ENCODE measurements at places on chromosomes 3 and 15.
A peak's percentile ranks its signal among the peaks of the same experiment; 100 is the strongest.

DNA sequence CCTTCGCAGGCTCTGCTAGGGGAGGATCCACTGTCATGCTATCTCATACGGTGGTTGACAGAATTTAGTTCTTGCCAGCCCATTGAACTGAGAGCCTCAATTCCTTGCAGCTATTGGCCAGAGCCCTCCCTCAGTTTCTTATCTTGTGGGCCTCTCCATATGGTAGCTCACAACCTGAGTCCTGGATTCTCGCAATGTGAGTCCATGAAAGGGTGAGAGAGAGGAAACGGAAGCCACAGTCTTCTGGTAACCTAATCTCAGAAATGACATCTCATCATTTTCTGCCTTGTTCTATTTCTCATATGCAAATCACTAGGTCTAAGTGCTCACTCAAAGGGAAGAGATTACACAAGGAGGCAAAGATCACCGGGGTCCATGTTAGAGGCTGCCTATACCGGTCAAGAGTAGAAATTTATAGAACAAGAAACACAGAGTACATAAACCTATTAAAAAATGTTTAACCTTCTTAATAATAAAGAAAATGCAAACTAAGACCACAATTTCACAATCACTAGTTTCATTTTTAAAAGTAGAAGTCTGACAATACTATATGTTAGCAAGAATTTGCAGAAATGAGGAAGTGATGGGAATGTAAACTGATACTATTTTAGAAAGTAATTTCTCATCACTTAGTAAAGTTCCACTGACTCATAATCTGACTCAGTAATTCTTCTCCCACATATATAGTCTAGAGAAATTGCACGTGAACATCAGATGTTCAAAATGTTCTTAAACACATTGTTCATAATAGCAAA lies 378.4 kb upstream of the AGTR1 start:
- DNase-seq = peak; percentile 68

DNA sequence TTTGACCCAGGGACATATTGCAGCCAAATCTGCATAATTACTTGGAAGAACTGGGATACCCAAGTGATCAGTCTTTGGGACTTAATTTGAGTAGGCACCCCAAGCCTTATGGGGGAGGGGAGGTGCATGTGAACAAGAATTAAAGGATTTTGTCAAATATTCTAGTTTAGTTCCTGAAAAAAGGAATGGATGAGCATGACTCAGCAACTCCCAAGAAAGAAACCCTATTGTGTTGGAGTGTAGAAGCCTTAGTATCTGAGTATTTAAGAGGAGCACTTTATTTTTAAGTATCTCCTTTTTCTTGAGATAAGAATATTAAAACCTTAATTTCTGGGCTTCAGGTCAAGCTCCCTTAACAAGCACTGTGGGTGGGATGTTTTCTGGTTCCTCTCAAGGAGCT lies 222.4 kb downstream of the CD47 start:
- no peak for DNase-seq

- DNase-seq = peak; percentile 48
These were observed 86.7 kb upstream of the IQSEC1 start for GRCh38 chr3:13159890-13160289.

GRCh38 chr3:194318511-194319161 lies 32.5 kb downstream of the CPN2 start:
- DNase-seq = no peak

GRCh38 chr3:108453565-108453964 lies 56.8 kb downstream of the MYH15 start:
- no peak for DNase-seq

- no peak for DNase-seq
These were observed 230.1 kb upstream of the UBE2E1 start for GRCh38 chr3:23575697-23576096.

GRCh38 chr3:30604093-30604492 lies 2.3 kb upstream of the TGFBR2 start:
- DNase-seq = no peak

- no peak for DNase-seq
These were observed 67.7 kb downstream of the LDHAL6B start for GRCh38 chr15:59274126-59274970.

DNA sequence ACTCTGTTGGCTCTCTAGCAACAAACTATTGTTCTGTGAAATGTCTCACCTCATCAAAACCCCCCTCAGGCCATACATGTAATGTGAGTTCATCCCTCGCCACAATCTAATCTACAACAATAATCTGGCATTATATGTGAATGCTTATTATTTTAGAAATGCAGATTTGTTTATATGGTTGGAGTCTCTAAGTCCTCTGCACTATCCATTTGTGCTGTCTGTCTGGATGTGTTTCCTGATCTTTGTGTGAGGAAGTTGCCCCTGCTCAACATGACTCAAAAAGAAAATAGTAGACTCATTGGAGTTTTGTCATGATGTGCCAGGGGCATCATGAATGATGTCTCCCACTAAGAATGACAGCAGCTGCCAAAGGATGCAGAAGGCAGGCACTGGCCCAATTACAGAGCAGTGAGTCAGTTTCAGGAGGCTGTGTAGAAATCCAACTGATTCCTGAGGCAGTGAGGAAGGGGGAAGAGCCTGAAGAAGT lies 161.6 kb upstream of the PDZRN3 start:
- peak; percentile 85 for DNase-seq

- no peak for DNase-seq
These were observed 598.3 kb downstream of the SI start for GRCh38 chr3:164479978-164480377.

GRCh38 chr15:98123834-98124233 lies 163.3 kb downstream of the ARRDC4 start:
- DNase-seq = no peak

DNA sequence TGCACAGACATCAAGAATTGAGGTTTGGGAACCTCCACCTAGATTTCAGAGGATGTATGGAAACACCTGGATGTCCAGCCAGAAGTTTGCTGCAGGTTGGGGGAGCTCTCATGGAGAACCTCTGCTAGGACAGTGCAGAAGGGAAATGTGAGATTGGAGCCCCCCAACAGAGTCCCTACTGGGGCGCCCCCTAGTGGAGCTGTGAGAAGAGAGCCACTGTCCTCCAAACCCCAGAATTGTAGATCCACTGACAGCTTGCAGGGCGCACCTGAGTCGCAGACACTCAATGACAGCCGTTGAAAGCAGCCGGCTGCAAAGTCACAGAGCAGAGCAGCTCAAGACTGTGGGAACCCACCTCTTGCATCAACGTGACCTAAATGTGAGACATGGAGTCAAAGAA lies 34.6 kb upstream of the EPHA6 start:
- no peak for DNase-seq

DNA sequence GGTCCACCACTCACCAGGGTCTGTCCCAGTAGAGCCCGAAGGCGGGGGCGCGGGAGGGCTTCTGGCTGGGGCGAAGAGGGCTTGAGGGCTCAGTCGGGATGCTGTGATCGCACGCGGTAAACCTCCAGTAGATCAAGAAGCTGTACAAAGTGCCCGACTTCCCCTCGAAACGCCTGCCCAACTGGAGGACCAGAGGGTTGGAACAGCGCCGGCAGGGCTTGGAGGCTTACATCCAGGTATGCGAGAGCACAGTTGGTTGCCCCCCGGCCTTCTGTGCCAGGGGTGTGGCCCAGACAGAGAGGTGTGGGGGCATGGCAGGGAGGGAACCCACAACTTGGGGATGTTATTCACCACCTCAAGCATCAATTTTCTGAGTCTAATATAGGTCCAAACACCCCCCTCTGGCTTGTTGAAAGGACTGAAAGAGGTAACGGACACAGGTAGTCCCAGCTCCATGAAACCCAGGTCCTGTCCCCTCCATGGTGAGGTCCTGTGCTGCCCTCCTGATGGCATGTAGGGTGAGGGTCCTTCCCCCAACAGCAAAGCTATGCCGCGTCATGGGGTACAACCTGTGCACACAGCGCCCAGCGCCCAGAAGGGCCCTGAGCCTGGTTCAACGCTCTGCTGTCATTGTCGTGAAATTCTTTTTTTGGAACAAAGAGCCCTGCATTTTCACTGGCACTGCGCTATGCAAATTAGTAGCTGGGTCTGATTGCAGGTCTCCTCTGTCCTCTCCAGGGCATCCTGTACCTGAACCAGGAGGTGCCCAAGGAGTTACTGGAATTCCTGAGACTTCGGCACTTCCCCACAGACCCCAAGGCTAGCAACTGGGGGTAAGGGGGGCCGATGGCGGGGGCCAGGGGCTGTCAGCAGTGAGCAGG lies 1.2 kb downstream of the SNX22 start:
- no peak for DNase-seq

DNA sequence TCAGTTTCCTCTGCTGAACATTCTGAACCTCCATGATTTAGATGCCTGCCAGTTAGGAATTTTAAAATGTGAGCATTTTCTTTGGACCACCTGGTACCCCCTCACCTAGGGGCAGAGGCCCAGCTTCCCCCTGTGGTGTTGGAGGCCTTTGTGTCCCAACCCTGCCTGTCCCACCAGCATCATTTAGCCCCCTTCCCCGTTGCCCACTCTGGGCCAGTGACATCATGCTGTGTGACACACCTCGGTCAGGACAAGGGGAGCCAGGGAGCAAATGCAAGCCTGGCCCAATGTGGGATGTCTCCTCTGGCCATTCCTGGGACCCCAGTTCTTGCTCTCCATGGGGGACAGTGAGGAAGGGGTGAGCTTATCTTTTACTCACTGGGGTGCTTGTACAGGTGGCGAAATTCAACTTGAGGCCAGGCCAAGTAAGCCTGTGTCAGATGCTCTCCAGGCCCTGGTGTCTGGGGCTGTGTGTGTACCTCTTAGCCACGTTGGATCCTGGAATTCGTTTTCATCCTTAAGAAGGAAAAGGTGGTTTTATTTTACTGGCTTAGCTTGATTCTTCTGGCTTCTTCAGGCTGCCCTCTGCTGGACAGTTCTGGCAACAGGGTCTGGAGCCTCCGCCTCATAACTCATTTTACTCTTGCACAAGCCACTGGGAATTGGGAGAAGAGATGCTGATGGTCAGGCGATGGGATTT lies 49.7 kb upstream of the MYZAP start:
- DNase-seq = no peak

DNA sequence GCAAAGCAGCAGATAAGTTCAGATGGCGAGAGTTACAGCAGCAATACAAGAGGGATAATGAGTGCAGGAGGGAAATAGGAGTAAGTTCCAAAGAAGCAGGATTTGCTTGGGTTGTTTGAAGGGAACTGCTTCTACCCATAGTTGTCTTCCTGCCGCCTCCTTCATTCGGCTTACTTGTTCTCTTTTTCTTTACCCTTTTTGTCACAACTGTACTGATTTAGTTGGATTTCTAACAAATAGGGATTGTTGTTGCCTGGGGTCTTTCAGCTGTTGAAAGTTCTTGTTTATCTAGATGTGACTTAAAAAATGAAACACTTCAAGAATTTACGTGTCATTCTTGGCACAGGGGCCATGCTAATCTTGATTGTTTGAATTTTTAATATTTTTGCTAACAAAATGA lies 25.9 kb downstream of the MORF4L1 start:
- no peak for DNase-seq

GRCh38 chr3:192408647-192409200 lies 318.6 kb downstream of the FGF12 start:
- DNase-seq = no peak

GRCh38 chr15:73965758-73966113 lies 26.4 kb downstream of the STOML1 start:
- DNase-seq = peak; percentile 87

DNA sequence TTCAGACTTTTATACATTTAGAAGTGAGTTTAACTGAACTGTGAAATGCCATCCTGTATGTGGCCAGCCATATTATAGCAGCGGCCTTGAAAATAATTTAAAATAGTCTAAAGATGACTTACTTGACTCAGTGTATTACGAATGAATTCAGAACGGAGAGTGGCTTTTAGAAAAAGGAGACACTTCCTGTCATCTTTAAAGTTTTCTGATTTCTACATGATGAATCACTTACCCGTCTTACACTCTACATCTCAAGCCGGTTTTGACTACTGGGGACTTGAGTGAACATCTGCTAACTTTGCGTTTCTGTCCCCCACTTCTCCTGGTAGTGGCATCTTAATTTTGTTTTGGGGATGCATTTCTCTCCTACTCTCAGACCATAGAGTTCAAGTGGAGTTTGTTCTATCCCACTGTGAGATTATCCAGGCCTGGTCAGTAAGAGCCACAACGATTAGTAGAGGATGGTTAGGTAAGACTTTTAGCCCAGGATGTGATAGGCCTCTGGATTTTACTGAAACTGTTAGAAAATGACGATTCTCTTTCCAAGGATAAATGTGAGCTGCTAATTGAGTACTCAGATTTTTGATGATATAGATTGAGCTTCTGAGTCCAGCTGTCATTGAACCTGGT lies 175.4 kb upstream of the CADPS start:
- no peak for DNase-seq

DNA sequence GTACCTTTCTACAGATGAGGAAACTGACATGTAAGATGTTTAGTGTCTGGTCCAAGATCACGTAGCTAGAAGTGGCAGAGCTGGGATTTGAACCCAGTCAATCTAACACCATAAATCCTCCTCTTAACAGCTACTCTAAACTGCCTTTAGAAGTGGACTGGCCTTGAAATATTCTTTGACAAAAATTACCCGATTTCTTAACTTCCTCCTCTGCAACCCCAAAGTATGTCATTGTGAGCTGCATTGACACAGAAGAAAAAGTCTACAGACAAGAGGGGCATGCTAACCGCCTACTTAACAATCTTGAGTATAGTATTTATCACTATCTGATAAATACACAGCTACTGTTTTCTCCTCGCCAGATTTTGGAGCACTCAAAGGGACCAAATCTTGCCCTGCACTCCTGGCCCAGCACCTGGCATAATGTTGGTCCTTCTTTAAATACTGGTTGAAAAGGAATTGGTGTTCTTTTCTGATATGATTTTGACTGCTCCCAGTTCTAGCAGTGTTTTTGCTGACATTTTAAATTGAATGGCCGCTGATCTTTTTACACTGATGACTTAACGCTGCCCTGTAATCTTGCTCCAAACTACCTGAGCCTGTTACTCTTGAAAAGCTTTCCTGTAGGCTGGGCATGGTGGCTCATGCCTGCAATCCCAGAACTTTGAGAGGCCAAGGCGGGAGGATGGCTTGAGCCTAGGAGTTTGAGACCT lies 36.9 kb downstream of the ITPR1 start:
- no peak for DNase-seq

DNA sequence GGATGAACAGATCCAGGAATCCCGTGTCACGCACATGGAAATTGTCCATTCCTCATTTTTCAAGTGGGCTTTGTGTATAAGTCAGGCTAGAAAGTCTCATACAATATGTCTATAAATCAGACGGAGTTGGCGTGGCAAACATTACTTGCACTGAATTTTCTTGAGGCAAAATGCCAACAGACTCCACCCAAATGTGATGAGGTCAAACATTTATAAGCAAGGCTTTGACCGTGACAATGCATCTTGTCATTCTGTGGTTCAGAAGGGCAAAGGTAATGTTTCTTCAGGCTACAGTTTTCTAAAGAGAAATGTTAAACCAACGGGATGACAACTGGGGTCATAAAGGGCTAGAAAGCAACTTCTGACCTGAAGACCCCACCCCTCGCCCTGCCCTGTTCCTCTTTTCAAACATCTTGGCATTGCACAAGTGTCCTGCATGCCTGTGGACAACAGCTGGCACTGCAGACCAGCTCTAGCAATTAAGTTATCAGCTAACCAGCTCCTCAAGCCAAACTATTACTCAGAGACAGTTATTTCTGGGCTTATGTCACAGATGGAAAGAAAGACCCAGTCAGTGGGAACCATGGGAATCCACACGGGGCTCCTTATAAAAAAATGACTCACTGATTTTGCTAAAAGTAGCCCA lies 36.5 kb upstream of the SPTBN5 start:
- peak; percentile 91 for DNase-seq

GRCh38 chr3:172470588-172470987 lies 22.3 kb upstream of the GHSR start:
- no peak for DNase-seq

GRCh38 chr3:63043631-63044030 lies 168.4 kb upstream of the CADPS start:
- DNase-seq = no peak

Measured in foreskin melanocyte (primary cell).